IMR-90 (cell line): ENCODE measurements at places on chromosomes 12 and 14. TPM values are rescaled to one million over a fixed set of nuclear protein-coding genes. Genes with fewer than 3 reads are reported as not detected.

- DNase-seq: no peak
These were observed 808 bp downstream of the ACIN1 start for GRCh38 chr14:23093991-23094665.

DNA sequence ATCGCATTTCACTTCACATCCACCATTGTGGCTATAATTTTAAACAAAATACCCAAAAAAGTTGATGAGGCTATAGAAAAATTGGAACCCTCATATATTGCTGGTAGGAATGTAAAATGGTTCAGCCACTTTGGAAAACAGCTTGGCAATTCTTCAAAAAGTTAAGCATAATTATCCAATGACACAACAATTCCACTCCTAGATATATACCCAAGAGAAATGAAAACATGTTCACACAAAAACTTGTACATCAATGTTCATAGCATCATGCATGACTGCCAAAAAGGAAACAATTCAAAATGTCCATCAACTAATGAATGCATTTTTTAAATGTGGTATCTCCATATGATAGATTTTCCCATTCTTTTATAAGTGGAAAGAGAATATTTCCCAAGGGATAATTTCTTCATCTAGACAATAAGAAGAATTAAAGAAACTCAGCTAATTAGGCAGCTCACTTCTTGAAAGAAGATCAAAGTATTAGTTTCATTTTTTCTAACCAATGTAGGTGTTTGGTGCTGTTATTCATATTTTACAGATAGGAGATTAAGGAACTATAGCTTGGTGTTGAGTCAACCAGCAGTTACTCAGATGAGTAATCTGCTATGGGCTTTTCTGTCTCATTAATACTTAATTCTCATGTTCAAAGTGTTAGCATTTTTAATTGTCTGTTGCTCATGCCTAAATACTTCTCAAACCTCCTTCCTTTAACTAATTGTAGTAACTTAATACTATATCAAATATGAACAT, 32.8 kb downstream of the YEATS4 start:
- peak; percentile 13 for DNase-seq

DNA sequence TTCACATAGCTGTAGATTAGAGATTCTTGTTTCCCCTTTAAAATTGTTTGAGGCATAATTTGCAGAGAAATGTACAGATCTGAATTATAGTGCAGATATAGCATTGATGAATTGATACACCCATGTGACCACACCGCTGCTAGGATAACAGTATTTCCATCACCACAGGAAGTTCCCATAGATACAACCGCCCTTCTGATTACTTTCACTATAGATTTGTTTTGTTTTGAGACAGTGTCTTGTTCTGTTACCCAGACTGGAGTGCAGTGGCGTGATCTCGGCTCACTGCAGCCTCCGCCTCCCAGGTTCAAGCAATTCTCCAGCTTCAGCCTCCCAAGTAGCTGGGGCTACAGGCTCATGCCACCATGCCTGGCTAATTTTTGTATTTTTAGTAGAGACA, 8.8 kb upstream of the ASPG start:
- no peak for DNase-seq

IGF1 gene
- under 0.01 and 0.28 TPM in 2 replicates for total RNA-seq

GRCh38 chr14:69428289-69428998, 30.0 kb downstream of the SLC39A9 start:
- DNase-seq: no peak

ACVRL1 gene
- 5.8 and 7.5 TPM in 2 replicates for total RNA-seq

DNA sequence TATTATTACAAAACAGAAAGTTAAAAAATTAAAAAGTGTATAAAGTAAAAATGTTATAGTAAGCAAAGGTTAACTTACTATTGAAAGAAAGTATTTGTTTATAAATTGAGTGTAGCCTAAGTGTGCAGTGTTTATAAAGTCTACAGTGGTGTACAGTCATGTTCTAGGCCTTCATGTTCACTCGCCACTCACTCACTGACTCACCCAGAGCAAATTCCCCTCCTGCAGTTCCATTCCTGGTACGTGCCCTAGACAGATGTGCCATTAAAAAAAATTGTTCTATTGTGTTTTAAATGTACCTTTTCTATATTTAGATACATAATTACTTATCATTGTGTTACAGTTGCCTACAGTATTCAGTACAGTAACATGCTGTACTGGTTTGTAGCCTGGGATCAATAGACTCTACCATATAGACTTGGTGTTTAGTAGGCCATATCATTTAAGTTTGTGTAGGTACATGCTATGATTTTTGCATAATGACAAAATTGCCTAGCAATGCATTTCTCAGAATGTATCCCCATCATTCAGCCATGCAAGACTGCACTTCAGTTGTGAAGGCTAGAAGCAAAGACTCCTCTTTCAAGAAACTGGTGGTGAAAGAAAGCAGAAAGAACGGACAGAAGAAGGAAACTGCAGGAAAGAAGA, 100.6 kb downstream of the DACT1 start:
- peak; percentile 96 for DNase-seq

DNA sequence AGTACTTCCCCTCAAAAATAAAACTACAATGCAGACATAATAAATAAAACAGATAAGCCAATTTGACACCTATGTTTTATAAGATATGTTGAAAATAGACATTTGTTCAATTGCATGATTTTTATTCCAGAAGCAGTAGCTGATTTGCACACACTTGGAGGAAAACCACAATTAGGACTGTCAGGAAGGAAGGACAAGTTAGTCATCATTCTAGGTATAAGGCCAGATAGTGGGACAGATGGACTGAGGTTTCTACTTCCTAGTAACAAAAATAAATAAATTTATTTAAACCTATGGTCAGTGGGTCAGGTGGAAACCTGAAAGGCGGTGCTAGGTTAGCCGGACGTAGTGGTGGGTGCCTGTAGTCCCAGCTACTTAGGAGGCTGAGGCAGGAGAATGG, 141.8 kb upstream of the RASSF8 start:
- peak; percentile 5 for DNase-seq
